ENCODE measurements at places on chromosomes 1 and 21.

DNA sequence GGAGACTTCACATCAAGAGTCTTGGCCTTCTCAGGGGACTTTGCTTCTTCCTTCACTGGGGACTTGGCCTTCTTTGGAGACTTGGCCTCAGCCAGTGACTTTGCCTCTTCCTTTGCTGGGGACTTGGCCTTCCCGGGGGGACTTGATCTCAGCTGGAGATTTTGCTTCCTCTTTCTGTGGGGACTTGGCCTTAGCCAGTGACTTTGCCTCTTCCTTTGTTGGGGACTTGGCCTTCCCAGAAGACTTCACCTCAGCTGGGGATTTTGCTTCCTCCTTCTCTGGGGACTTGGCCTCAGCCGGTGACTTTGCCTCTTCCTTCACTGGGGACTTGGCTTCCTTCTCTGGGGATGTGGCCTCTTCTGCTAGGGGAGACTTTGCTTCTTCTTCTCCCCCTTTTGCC lies 13.5 kb upstream of the CD2 start:
- DNase-seq: no peak

DNA sequence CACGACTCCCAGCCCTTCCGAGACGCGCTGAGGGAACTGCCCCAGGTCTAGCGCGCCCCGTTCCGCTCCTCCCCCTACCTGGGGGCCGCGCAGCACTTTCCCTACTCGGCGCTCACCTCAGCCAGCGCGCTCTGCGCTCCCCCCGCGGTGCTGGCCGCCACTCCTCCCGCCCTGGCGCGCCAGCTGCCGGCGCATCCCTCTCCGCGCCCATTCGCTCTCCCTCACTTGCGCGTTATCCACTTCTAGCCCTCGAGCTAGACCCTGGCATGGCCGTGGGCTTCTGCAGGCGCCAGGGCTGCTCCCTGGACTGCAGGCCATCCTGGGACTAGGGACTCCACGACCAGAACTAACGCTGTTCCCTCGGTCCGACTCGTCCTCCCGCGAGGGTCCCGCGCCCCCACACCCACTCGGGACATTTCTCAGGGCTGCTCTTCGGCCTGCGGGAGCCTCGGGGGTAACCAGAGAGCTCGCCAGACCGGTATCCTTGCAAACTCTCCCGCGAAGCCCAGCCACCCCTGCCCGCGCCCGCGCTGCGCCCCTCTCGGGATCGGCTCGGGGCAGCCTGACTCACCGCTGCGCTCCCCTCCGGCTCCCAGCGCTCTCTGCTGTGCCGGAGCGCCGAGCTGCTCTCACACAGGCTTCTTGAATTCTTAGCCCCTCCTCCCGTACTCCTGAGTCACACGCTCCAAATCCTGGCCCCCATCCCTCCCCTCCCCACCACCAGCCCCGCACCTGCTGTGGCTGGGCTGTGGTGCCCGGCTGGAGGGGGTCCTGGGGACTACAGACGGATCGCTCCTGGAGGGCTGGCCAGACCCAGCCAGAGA lies at the start of gene NGF:
NGF (minus strand) TSS at position 617 of the 824 bp plus-strand sequence. CDS start 51,454 bp downstream, outside the sequence.
- DNase-seq: no peak

GRCh38 chr1:107934578-107934977 lies 30.4 kb downstream of the VAV3 start:
- DNase-seq: no peak

GRCh38 chr1:200706111-200706814 lies 32.4 kb upstream of the CAMSAP2 start:
- no peak for DNase-seq

GRCh38 chr1:153944005-153944826 lies 2.3 kb downstream of the DENND4B start:
- no peak for DNase-seq

- no peak for DNase-seq
Observed at GRCh38 chr1:184197831-184198230, 146.3 kb downstream of the TSEN15 start.

DNA sequence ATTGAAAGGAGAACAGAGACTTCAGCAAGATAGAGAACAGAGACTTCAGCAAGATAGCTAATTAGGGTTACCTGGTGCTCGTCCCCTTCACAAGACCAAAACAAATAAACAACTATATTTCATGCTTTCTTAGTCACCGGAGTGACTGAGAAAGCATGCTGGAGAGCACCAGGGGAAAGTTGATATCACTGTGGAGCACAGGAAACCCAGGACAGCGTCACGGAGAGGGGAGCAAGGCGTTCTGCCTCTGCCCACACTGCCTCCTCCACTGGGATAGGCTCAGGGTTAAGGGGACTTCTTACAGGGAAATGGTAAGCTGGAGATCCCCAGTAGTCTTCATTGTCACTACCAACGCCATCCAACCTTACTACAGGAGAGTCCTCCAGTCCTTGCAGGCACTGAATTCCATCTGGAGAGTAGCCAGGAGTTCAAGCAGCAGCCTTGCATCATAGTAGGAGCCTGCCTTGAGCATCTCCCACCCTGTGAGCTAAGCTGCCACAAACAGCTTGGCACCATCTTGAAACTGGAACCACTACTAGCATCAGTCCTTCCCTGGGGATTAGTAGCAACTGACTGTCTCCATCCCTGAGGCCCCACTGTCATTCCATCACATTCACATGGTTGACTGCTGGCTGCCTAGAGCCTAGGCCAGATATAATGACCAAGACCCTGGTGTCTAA lies 239.4 kb downstream of the PLPP3 start:
- DNase-seq: no peak

GRCh38 chr1:177794376-177794991 lies 175.4 kb downstream of the SEC16B start:
- DNase-seq: no peak

DNA sequence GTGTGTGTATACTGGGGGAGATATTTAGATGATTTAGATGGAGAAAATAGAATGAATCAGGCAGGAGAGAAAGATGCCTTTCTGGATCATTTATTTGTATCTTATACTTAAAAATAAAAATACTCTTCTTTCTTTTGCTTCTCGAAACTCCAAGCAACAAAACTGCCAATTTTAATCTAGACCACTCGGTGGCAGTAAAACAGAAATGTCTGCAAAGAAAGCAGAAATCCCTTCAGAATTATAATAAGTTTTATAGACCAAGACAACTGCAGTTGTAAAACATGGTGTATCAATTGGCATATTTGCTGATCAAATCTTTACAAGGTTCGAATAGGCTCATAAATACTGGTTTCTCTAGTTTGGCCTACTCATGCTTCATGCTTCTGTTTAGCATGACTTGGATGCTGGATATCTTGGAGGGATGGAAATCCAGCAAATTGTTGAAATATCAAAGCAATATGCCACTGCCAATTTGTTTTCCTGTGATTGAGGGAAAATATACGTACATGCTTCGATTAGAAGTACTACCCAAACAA lies 15.1 kb upstream of the C1orf87 start:
- no peak for DNase-seq

DNA sequence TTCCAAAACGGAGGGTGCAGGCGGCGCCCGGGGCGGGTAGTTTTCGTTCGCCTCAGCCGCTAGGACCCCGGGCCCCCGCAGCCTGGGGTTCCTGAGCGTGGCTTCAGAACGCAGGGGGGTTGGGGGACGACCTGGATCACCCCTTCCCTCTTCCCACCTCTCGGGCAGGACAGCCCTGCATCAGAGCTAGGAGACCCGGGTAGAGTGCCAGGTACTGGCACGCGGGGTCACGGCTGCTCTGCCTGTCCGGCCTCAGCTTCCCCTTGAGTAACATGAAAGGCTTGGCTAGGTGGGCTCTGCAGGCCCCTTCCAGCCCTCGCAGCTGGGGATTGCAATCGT lies 484 bp downstream of the DFFB start:
- no peak for DNase-seq

GRCh38 chr1:202860744-202861419 lies 28.1 kb downstream of the RABIF start:
- no peak for DNase-seq

DNA sequence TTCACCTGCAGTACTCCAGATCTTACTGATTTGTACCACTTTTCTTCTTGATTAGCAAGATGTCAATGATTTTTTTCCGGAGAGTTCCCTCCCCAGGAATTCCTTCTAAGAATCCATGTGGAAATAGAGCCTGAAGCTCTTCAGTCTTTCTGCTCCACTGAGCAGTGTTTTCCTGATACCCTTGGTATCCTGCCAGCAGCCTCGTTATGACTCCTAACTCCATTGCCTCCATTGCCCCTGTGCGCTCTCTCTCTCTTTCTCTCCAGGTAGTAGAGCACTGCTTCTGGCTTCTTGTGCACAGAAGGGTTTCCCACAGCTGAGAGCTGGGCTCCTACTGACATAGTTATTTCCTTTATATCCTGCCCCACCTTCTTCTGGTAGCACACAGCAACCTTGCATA lies 12.2 kb downstream of the UBE2U start:
- DNase-seq: no peak

DNA sequence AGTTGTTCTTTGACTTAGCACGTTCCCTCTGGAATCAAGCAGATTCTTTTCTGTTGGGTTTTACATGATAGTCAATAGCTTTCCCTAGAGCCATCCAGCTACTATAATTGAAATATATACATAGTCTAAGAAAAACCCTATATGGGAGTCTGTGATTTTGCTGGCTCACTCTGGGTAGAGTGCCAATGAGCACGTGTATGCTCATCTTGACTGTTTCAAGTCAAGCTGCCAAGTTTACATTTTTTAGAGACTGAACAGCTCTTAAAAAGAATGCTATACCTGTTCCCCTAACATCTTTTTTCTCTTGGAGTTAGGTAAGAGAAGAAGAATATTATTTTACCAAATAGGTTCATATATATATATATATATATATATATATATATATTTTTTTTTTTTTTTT lies 182.8 kb upstream of the NRIP1 start:
- no peak for DNase-seq

DNA sequence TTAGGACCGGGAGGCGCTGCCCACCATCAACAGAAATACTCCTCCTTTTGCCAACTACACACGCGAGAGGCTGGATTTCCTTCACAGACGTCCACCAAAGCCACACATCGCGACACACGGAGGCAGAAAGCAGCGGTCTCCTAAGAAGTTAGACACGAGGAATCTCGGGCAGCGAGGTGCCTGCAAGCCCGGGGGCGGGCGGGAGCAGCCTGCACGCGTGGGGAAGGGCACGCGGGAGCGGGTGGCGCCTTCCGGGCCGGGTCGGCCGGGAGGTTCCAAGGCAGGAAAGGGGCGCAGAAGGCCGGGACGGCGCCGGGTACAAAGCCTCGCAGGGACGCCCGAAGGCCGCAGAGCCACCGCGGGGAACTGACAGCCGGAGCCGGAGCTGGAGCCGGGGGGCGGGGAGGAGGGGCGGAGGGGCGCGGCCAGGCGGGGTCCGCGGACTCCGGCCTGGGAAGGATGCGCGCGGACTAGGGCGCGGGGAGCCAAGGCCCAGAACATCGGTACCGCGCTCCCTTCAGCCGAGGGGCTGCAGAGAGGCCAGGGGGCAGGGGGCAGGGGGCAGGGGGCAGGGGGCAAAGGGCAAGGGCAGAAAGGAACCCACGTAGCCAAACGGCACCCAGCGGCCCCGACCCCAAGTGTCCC lies 722 bp downstream of the NPHP4 start:
- DNase-seq: no peak

- DNase-seq: no peak
Observed at GRCh38 chr1:51147394-51147793, 45.4 kb downstream of the C1orf185 start.

DNA sequence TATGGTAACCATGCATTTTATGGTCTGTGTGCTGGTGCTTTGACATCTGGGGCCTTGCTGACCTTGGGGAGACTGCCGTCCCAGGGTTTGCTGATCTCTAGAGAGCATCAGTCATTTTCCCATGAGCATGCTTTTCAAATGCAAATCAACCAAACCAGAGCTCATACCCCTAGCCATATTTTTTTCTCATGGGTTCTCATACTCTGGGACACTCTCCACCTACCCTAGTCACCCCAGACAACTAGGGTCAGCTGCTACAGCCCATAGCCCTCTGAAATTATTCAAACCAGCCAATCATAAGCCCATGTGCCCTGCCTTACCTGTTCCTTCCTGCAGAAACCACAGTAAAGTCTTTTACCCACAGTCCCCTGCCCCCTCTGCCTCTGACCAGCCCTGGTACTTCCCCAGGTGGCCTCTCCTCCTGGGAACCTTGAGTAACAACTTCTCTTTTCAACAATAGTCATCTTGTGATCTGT lies 132.0 kb downstream of the MAP3K21 start:
- DNase-seq: no peak

DNA sequence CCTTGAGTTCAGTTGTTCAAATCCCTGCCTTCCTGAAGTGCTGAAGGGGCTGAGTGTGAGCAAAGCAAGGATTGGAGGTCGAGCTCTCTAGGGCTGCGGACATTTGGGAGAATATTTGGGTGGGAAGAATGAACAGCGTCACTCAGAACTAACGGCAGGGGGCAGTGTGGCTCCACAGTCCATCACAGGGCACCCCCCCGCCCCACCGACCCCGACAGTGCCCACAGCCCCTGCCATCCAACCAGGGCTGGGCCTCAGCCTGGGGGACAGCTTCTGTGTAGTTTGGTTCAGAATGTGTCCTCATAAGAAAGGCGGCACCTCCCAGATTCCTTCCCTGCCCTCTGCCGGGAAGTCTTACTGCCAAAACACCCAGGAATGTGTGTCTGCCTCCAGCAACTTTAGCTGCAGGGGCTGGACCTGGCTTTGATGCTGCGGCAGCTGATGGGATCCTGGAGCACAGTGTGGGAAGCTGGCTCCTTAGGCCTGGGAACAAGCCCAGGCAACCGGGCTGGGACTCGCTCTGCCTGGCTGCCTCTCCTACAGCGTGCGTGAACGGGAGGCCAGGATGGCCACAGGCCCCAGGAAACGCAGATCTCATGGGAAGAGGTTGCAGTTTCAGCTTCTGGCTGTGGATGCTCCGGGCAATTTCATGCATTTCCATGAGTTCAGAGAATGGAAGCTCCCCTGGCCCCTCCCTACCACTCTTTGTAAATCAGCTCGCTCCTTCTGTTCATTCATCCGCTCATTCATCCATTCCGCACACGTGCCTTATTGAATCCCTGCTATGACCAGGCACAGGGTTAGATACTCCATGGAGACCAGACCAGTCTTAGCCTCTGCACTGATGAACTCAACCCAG lies 104.9 kb upstream of the TMPRSS2 start:
- DNase-seq: no peak

DNA sequence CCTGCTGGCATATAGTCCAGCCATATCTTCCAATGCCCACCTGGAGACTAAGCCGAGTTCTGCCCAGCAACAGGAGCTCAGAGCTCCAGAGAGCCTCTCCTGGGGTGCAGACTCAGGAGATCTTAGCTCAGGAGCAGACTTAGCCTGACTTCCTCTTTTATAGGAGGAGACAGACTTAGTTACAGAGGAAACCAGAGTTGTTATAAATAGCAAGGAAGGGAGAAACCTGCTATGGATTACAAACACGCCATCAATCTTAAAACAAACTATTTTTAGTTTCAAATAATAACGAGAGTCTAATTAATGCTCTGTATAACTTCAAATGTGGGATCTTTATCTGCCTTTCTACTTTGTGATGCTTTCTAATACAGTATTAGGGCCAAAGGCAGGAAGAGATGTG lies 3.3 kb upstream of the KIF21B start:
- DNase-seq: no peak

GRCh38 chr1:47693115-47693514 lies 255.3 kb downstream of the FOXD2 start:
- DNase-seq: no peak

- no peak for DNase-seq
Observed at GRCh38 chr1:59564192-59564891, 250.4 kb upstream of the HOOK1 start.
